ENCODE measurements at places on chromosomes 5 and 9. TPM values are rescaled to one million over a fixed set of nuclear protein-coding genes. Genes with fewer than 3 reads are reported as not detected.

GRCh38 chr5:68740226-68740910 is 353.4 kb upstream of the SLC30A5 start:
- H3K36me3 ChIP-seq = no peaks in the 10 kb centered on the region
- H3K4me1 ChIP-seq = peaks cover 3% of the 10 kb centered on the region
- DNase-seq = no peak

DNA sequence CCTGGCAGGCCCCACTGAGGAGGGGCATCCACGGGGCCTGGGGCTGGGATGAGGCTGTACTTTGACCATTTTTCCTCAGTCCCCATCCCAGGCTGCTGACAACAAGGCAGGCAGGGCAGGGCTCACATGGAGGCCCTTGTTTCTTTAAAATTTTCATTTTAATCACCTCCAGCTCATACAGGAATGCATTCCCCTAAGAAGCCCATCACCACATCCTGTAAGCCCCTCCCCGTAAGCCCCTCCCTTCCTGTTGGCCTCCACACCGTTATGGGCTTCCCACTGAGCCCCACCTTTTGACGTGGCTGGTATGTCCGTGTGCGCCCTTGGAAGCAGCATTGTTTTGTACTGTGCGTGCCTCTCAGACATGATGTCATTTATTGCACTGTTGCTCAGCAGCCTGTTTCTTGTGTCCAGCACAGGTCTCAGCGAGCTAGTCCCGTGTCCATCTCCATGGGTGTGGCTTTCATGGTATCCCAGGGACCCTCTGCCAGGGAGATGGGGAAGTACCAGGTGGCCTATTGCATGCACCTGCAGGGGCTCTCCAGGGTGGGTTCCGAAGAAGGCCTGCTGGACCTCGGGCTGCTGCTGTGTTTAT is 22.4 kb downstream of the PHF2 start:
- H3K27me3 ChIP-seq = no peaks in the 10 kb centered on the region
- DNase-seq = no peak
- H3K4me3 ChIP-seq = no peak overlapping the region
- no peak overlapping the region for H3K27ac ChIP-seq
- H3K36me3 ChIP-seq = no peaks in the 10 kb centered on the region
- H3K4me1 ChIP-seq = peaks cover 7% of the 10 kb centered on the region

Gene PCDHGA4
- total RNA-seq = 2.3 TPM

DNA sequence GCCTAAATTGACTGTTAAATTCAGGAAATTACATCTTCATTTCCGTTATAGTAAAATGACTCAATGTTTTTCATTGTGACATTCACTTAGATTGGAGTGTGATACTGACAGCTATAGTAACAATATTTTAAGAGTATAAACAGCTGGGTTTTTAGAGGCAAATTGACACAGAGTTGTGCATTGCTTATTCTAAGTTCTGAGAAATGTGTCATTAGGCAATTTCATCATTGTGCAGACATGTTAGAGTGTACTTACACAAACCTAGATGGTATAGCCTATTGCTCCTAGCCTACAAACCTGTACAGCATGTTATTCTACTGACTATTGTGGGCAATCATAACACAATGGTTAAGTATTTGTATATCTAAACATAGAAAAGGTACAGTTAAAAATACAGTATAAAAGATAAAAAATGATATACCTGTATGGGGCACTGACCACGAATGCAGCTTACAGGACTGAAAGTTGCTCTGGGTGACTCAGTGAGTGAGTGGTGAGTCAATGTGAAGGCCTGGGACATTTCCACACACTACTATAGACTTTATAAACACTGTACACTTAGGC is 132.7 kb downstream of the PDE4D start:
- no peaks in the 10 kb centered on the region for H3K27me3 ChIP-seq
- DNase-seq = no peak

GRCh38 chr5:72369301-72369700 is 49.1 kb downstream of the PTCD2 start:
- peaks cover 5% of the 10 kb centered on the region for H3K4me1 ChIP-seq
- DNase-seq = no peak
- no peaks in the 10 kb centered on the region for H3K36me3 ChIP-seq
- no peaks in the 10 kb centered on the region for H3K27me3 ChIP-seq

Gene DPP7
- 2.6 TPM for total RNA-seq

DNA sequence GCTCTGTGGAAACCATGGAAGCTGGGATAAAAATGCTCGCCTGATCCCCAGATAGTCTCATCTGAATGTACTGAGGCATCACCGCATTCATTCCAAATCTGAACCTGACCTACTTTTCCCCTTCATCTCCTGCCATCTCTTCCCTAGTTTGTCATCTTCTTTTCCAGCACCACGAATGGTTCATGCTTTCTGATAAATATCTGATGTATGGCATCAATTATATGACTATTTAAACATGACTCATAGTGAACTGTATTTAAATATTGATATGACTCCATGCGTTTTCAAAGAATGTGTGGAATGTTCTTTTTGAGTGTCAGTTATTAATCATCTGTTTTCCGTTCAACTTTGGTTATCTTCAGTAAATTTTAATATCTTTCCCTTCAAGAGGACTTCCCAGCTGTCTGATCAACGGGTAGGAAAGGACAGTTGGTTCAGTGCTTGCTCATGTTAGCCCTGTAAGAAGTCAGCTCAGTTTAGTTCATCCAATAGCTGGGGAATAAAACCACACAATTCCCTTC is 21.1 kb downstream of the BASP1 start:
- H3K4me1 ChIP-seq = peaks cover 13% of the 10 kb centered on the region
- H3K27ac ChIP-seq = no peak overlapping the region
- no peak for DNase-seq
- H3K4me3 ChIP-seq = no peak overlapping the region
- peaks cover 8% of the 10 kb centered on the region for H3K36me3 ChIP-seq

Gene NR2F1
- total RNA-seq = 21.1 TPM
